Stimulated activated CD8-positive, alpha-beta memory T cell treated with anti-CD3 and anti-CD28 coated beads, Interleukin-15, amount 100 ng/mL, for 1 hour (primary cell): ENCODE measurements at places on chromosomes 2 and 18.
A peak's percentile ranks its signal among the peaks of the same experiment; 100 is the strongest.

DNA sequence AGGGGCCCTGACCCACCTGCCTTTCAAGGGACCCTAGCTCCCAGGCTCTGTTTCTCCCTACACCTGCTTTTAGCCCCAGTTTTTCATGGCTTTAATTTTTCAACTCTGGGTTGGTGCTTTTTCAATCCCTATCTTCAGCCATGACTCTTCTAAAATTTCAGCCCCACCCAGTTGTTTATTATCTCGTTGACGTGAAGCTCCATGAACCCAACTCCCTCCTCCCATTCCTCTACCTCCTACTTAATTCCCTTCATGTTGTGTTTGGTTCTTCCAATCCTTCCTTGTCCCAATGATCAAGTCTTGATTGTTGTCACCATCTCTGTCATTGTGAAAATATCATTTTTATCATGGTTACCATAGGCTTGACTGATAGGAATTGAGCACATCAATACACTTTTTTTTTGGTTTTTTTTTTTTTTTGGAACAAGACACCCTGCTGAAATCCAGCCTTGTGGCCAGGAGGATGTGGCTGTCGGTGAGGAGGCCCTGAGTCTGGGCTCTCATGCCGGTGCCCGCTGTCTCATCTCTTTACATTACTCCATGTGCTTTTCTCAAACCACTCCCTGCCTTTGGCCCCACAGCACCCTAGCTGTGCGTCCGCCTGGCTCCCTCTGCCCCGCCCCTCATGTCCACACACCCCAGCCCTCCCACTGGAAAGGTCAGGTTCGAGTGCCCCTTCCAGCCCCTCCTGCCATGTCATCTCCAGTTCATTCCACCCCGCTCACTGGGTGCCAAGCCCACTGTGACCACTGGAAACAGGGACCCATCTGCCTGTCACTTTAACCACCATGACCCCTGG is 39.3 kb downstream of the NAPG start:
- DNase-seq = no peak

GRCh38 chr2:235295831-235296230 is 198.0 kb upstream of the AGAP1 start:
- no peak for DNase-seq

GRCh38 chr2:189347540-189347939 is 93.7 kb upstream of the WDR75 start:
- no peak for DNase-seq

GRCh38 chr2:38394903-38395341 is 17.8 kb upstream of the ATL2 start:
- DNase-seq = no peak

- DNase-seq = no peak
Observed at GRCh38 chr2:221210686-221211085, 361.4 kb downstream of the EPHA4 start.

DNA sequence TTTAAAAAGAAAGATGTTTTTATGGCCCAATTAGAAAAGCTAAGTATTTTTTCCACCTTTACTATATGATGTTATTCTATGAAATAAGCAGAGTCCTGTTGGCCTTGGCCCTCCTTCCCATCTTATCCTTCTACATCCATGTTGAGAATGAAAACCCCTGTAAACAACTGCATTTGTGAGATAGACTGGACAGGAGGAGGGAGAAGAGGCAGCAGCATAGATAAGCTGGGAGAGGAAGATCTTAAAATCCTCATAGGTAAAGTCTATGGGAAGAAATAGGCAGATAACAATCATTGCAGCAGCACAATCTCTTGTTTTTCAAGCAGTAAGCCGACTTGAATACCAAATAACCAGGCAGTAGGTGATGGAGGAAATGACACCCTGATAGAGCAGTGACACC is 207.6 kb upstream of the PARD3B start:
- DNase-seq = no peak

DNA sequence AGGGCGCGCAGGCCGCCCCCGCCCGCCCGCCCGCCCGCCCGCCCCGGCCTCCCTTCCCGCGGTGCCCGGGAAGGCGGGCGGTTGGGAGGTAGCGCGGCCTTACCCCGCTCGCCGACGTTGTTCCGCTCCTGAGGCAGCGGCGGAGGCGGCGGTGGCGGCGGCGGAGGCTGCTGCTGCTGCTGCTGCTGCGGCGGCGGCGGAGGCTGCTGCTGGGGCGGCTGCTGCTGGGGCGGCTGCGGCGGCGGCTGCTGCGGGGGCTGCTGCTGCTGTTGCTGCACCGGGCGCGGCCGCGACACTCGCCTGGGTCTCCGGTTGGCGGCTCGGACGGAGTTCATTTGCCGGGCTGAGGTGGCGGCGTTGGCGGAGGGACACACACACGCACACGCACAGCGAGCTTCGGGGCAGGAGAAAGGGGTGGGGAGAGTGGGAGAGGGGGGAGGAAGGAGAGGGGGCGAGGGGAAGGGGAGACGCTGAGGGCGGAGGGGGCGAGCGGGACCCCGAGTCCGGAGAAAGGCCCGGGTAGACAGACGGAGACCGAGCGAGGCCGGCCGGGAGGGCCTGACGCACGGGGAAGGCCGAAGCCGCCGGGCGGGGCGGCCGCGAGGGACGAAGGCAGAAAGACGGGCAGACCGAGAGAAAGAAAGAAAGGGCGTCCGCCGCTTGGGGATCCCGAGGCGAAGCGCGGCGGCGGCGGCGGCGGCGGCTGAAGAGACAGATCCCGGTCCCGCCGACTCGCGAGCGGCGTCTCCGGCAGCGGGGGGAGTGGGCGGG is 727 bp downstream of the FBXO11 start:
- DNase-seq = peak; percentile 18
